ENCODE measurements at places on chromosomes 4 and X.

- no peak for ATAC-seq
These were observed 77.1 kb upstream of the SLC4A4 start for GRCh38 chr4:71261633-71262121.

GRCh38 chrX:69565247-69565815 lies 50.6 kb upstream of the EDA start:
- no peak for ATAC-seq

GRCh38 chr4:149735796-149736195 lies 79.8 kb downstream of the IQCM start:
- no peak for ATAC-seq

DNA sequence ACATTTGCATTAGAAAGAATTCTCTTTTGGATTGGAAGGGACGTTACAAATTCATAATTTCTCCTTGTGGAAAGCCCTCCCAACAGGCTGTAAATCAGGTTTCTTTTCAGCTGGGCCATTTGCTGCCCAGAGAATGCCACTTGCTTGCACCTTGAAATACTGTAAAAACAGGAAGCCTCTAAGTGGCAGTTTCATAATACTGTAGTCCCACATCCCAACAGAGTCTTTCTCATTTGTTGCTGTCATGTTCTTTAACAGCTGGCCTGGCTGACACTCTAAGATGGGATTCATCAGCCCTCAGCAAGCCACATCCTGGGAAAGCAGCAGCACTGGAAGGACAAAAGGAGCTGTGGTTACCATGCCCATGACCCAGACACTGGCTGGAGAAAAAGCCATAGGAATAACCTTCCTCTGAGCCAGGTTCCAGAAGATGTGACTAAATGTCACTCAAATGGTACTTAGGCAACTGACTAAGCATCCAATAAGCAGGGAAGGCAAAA lies 221.9 kb upstream of the MBNL3 start:
- ATAC-seq, result no peak

DNA sequence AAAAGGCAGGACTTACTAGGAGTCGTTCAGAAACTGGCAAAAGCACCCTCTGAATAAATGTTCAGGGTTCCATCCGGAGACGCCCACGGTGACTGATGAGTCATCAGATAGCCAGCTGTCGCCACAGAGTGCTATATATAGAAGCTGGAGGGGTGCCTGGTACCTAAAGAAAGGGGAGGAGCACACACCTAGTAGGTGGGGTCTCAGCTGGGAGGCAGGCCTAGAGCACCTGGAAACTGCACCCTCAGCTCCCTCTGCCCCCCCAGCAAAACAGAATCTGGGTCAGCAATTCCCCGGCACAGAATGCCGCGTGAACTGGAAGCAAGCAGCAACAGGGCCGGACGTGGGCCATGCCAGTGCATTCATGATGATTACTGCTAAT lies 242.0 kb downstream of the BCOR start:
- peak; percentile 83 for ATAC-seq

DNA sequence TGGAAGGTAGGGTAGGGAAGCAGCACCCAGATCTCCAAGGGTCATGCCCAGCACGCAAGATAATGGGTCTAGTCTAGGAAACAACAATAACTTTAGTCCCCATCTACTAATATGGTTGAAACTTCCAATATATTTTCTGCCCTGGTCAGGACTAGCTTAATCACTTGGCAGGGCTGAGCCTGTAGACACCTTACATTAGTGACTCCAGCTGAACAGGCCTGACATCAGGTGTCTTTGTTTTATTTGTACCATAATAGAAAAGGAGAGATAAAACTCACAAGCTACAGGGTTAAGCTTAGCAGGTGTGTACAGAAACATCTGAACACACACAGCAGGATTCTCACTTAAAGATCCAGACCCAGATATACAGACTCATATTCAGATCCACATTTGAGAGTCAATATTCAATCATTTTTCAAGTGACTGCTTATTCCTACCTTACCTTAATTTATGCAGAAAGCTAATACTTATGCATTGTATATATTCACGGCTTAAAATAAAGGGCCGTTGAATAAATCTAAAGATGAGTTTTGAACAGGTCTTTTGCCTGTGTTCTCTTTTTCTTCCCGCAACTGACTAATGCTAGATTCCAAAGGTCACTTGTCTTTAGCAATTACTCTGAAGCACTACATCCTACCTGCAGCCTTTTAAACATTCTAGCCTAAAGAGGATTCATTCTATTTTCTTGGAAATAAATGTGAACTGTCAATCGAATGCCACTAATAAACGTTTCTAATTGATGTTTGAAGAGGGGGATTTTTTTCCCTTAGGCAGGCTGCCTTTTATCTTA lies 745.3 kb downstream of the RPA4 start:
- ATAC-seq, result no peak

DNA sequence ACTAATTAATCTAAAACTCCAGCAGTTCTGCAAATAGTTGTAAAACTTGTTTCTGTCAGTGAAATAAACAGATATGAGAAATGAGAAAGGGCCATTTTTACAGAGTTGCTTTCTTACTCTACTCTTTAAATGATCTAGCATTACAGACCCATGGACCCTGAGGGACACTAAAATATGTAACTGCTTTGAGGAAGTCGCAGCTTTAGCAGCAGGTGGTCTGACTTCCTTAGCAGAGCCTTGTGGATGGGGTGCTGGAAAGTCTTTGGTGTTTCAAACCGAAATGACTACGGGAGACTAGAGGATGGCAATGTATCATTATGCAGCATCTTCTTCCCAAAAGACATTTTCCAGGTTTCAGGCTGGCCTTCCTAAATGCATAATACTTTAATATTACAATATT lies 18.7 kb downstream of the SHISA3 start:
- no peak for ATAC-seq

DNA sequence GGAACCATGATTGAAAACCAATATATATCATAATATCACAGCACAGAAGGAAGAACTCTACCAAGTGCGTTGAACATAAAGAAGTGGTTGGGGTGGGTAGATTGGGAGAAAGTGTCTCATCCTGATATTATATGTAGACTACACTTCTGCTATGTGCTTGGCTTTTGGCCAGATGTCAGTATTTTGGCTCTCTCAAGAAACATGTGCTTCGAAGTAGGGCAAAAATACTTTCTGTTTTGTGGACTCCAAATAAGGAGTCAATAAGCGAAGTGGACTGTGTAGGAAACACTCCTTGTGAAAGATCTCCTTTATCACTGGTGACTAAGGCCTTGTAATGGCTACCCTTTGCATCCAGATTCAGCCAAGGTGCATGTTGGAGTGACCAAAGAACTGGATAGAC lies 7.8 kb upstream of the HPSE start:
- ATAC-seq, result no peak

GRCh38 chrX:23434356-23434884 lies 99.8 kb downstream of the PTCHD1 start:
- no peak for ATAC-seq

DNA sequence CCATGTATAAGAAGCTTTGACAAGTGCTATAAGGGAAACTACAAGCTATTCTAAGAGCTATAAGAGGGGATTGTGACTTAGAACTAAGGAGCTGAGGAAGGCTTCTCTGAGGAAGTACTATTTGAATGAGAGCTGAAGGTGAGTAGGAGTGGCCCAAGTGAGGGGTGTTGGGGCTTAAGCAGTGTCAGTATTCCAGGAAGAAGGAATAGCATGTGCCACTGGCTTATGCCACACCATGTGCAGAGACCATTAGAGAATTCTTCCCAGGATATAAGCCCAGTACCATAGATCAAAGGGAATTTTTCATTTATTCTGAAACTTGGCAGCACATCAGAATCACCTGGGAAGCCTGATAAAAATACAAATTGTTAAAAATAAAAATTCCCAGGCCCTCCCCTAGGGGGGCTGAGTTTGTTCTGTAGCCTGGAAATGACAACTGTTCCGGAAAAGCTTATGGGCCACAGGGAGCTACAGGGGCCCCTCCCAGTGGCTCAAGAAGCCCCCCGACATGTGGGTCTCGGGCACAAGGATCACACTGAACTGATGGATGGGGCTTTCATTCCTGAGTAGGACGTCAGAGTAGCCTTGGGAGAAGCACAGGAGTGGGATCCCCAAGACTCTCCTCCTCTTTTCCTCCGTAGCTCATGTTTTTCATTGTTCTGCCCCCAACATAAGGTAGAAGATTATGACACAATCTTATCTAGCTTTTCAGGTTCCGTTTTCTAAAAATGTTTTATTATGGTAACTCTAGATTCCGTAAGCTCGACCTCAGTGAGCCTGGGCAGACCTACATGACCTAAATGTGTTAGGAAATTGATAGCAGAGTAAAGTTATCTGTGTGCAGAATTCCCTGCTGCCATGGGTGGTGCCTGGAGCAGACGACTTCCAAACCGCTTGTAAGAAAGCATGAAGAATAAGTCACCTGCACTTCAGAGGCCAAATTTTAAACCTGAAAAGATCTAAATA lies 119.3 kb downstream of the AFF1 start:
- no peak for ATAC-seq

- no peak for ATAC-seq
These were observed 82.9 kb downstream of the OR13H1 start for GRCh38 chrX:131626681-131627296.

- no peak for ATAC-seq
These were observed 43.1 kb downstream of the CXXC4 start for GRCh38 chr4:104451573-104451972.

GRCh38 chrX:13770013-13770535 lies 35.5 kb downstream of the OFD1 start:
- no peak for ATAC-seq

DNA sequence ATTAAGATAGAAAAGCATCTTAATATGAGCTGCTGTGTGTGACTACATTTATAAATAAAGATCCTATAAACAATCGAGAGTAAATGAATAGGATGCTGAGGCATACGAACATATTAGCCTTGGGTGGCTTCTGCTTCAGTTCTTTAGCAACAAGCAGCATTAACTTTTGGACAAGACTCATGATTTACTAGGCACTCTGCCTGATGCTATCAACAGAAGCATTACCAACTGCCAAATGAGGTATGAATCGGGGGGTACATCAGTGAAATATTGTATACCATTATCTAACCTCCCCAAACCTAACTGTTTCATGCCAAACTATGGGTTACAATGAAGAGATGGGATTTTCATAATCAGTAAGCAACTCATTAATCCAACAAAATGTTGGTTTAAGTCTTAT lies 113.1 kb downstream of the RAB28 start:
- ATAC-seq, result no peak

GRCh38 chrX:30468471-30468870 lies 109.1 kb downstream of the TASL start:
- no peak for ATAC-seq

DNA sequence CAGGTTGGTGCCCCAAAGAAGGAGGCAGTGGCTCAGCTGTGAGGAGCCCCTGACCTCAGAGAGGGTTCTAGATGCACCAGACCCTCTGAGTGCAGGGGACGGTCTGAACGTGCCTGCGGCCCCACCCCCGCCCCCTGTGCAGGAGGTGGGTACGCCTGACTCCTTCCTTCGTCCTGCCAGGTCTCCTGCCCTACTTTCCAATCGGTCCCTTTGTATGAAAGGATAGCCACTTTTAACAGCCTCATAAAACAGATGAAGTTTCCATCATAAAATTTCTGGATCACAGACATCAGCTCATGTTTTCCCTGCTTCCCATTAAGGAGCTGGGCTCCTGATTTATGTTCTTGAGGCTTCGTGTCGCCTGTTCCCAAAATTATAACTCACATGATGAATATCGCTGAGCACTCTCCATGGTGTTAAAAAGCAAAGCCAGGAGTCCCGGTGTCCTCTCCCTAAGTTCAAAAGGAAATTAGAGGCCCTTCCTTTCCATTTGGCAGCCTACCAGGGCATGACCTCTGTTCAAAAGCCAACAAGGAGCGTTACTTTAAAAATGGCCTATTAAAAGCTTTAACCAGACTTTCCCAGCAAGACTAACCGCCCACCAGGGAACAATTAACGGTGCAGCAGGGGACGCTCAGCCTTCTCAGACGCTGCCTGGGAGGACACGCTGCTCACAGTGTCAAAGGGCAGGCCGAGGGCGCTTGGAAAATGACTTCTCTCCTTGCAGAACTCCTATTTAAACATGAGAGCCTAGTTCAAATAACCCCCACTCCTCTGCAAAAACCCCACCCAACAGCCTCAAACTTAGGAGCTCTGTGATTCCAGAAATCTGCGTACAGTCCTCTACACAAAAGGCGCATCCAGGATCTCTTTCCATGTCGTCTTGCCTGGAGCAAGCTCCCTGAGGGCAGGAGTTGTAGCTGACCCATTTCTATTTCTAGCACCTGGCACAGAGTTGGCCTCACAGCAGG lies 181.9 kb downstream of the AFAP1 start:
- ATAC-seq, result no peak

- ATAC-seq, result no peak
These were observed 965.3 kb downstream of the CCSER1 start for GRCh38 chr4:91092398-91092980.

All from stimulated activated memory B cell treated with anti-CD40 and anti-IgM and Interleukin-4, amounts not matched to agents 10 μg/mL and 1 μg/mL and 100 μg/mL, for 72 hours (primary cell).